ENCODE measurements at places on chromosomes 16 and 17. TPM values are rescaled to one million over a fixed set of nuclear protein-coding genes. Genes with fewer than 3 reads are reported as not detected.

GRCh38 chr17:58207451-58207850 lies 11.6 kb downstream of the MKS1 start:
- H3K36me3 ChIP-seq: peaks cover 14% of the 10 kb centered on the region
- H3K27me3 ChIP-seq: no peaks in the 10 kb centered on the region
- H3K4me3 ChIP-seq: no peak overlapping the region
- no peak overlapping the region for H3K27ac ChIP-seq
- peaks cover 10% of the 10 kb centered on the region for H3K4me1 ChIP-seq

GRCh38 chr17:60559659-60559994 lies 33.6 kb upstream of the APPBP2 start:
- no peak overlapping the region for H3K4me3 ChIP-seq
- H3K27me3 ChIP-seq: peaks cover 5% of the 10 kb centered on the region
- H3K27ac ChIP-seq: no peak overlapping the region
- no peak for DNase-seq

The TP53TG3B gene
- not detected for total RNA-seq

The CHMP6 gene
- total RNA-seq: 32.5 TPM

DNA sequence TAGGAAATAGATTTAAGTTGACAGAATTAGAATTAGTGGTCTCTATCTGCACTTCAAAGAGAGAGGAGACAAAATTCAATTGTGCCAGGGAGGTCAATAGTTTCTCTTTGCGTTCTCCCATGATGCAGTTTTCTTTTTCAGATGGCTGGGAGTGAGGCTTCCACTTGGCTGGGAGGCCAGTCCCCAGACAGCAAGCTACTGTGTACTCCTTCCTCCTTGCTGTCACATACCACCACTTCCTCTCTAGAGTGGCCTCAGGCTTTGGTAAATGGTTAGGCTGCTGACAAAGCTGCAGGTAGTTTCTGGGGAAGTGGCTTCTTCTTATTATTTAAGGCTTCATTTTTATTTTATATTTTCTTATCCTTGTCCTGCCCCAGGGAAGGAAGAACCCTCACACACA lies 106.2 kb upstream of the HS3ST4 start:
- DNase-seq: no peak
- no peak overlapping the region for H3K27ac ChIP-seq
- no peaks in the 10 kb centered on the region for H3K4me1 ChIP-seq
- no peaks in the 10 kb centered on the region for H3K27me3 ChIP-seq

The RPL13 gene
- total RNA-seq: 2,631 TPM

The IGSF6 gene
- total RNA-seq: 1.8 TPM

DNA sequence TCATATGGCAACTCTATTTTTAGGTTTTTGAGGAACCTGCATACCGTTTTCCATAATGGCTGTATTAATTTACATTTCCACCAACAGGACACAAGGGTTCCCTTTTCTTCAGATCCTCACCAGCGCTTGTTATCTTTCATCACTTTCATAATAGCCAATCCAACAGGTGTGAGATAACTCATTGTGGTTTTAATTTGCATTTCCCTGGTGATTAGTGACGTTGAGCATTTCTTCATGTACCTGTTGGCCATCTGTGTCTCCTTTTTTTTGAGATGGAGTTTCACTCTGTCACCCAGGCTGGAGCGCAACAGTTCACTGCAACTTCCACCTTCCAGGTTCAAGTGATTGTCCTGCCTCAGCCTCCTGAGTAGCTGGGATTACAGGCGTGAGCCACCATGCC lies 36.2 kb upstream of the ABCC3 start:
- no peaks in the 10 kb centered on the region for H3K4me1 ChIP-seq
- peaks cover 6% of the 10 kb centered on the region for H3K27me3 ChIP-seq
- no peaks in the 10 kb centered on the region for H3K36me3 ChIP-seq

The CSNK1D gene
- total RNA-seq: 140 TPM

DNA sequence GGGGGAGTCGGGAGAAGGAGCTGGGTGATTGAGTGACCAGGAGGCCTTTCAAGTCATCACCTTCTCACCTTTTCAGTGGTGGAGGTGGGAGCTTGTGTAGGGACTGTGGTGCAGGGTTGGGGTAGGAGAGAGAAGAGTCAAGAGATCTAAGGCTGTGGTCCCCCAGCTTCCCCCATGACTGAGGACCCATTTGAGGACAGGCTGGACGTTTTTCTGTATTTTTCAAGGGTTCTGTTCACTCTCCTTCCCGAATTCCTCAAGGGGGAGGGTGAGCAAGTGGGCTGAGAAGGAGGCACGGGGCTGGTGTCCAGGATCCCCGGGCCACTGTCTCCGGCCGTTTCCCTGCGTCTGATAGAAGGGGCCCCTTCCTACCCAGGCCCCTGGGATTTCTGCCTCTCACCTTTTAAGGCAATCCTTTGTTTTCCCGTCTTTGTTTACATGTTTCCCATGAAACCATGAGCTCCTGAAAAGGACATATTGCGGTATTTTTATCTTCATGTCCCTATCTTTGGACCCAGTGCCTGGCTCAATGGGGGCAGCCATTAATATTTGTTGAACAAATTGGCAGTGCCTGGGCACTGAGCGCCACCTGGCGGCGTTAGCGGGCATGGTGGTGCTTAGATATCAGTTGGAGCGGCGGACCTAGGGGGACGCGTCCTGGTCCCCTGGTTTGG lies 9.2 kb upstream of the CD300A start:
- peak; percentile 80 for DNase-seq
- peaks cover 13% of the 10 kb centered on the region for H3K4me1 ChIP-seq
- peaks cover 30% of the 10 kb centered on the region for H3K27me3 ChIP-seq

GRCh38 chr16:82653550-82654511 lies 27.1 kb downstream of the CDH13 start:
- peaks cover 75% of the 10 kb centered on the region for H3K4me1 ChIP-seq
- no peaks in the 10 kb centered on the region for H3K27me3 ChIP-seq
- peak overlapping the region; percentile 95 for H3K27ac ChIP-seq
- H3K4me3 ChIP-seq: peak overlapping the region; percentile 65

GRCh38 chr17:68718465-68718864 lies 117.3 kb upstream of the FAM20A start:
- H3K36me3 ChIP-seq: no peaks in the 10 kb centered on the region
- H3K4me3 ChIP-seq: no peak overlapping the region
- DNase-seq: no peak
- H3K4me1 ChIP-seq: no peaks in the 10 kb centered on the region

DNA sequence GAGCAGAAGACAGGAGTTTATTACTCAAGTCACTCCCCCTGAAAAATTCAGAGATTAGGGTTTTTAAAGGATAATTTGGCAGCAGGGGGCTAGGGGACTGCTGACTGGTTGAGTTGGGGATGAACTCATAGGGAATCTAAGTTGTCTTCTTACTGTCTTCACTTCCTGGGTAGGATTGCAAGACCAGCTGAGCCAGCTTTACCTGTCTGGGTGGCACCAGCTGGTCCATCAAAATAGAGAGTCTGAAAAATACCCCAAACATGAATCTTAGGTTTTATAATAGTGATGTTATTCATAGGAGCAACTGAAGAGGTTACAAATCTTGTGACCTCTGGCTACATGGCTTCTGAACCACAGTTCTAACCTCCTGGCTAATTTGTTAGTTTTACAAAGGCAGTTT lies 157.9 kb downstream of the PPM1E start:
- no peak for DNase-seq
- no peak overlapping the region for H3K4me3 ChIP-seq

The MYOCD gene
- not detected for total RNA-seq

GRCh38 chr16:9797306-9797705 lies 384.9 kb downstream of the GRIN2A start:
- no peaks in the 10 kb centered on the region for H3K27me3 ChIP-seq
- H3K4me3 ChIP-seq: no peak overlapping the region
- no peaks in the 10 kb centered on the region for H3K36me3 ChIP-seq
- no peaks in the 10 kb centered on the region for H3K4me1 ChIP-seq

DNA sequence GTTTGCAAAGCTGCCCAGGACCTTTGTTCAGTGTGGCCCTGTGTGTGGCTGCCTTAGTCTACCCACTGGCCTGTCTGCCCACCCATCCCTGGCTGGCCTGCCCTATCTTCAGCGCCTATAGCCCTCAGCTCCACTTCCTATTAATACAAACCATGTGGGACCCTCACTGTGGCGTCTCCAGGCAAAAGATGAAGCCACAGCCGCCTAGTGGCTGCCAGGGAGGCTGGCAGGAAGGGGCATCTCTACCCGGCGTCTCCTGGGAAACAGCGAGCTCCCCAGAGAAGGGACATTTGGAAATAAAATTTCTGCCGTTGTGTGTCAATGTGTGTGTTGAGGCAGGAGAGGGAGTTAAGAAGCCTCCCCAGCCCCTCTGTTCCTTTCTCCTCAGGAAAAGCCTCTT lies 31.5 kb downstream of the NEUROD2 start:
- H3K27me3 ChIP-seq: peaks cover 14% of the 10 kb centered on the region
- peaks cover 10% of the 10 kb centered on the region for H3K36me3 ChIP-seq
- peaks cover 3% of the 10 kb centered on the region for H3K4me1 ChIP-seq
- no peak overlapping the region for H3K4me3 ChIP-seq

DNA sequence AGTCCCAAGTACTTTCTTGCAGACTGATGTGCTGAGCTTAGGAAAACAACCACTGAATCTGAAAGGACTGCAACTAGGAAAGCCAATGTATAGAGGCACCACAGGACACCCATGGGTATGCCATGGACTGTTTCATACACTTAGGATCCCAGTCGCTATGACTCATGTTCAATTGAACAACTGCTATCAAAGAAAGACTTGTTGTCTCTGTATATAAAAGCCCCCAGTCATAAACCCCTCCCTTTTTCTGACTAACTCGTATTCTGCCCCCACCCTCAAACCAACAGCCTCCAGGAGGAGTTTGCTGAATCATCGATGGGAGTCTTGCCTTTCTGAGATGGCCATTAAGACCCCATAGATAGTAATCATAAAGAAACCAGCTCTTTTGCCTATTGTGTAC lies 205.4 kb downstream of the ANKFN1 start:
- no peak overlapping the region for H3K4me3 ChIP-seq
- DNase-seq: no peak
- H3K27me3 ChIP-seq: peaks cover 4% of the 10 kb centered on the region
- no peaks in the 10 kb centered on the region for H3K4me1 ChIP-seq
- H3K36me3 ChIP-seq: no peaks in the 10 kb centered on the region
- H3K27ac ChIP-seq: no peak overlapping the region

- H3K27me3 ChIP-seq: no peaks in the 10 kb centered on the region
- H3K36me3 ChIP-seq: peaks cover 17% of the 10 kb centered on the region
- H3K4me1 ChIP-seq: peaks cover 10% of the 10 kb centered on the region
- H3K27ac ChIP-seq: no peak overlapping the region
- H3K4me3 ChIP-seq: no peak overlapping the region
Measured at GRCh38 chr17:47077576-47077975, 98.5 kb upstream of the RPRML start.

DNA sequence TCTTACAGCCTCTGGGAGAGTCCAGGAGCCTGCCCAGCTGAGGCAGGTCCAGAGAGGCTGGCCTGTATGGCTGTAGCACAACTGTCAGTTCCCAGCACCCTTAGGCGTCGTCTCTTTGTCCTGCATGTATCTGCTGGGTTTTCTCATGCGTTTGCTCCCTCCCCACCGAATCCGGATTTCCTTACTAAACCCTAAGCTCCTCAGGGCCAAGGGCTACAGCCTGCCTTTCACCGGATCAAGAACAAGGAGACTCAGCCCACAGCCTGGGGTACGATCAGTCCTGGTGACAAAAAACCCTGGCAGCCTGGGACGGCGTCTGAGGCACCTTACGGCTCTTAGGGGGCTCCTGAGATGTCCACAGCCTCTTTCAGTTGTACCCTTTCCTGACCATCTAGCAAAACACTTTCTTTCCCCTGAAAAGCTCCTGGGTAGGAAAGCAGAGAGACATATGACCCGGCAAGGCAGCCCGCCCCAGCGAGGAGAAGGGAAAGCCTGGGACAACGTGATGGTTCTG lies 12.2 kb downstream of the HIC1 start:
- peak overlapping the region; percentile 59 for H3K27ac ChIP-seq
- H3K4me3 ChIP-seq: no peak overlapping the region
- peaks cover 24% of the 10 kb centered on the region for H3K36me3 ChIP-seq

- H3K36me3 ChIP-seq: peaks cover 6% of the 10 kb centered on the region
- no peak for DNase-seq
- no peaks in the 10 kb centered on the region for H3K4me1 ChIP-seq
- no peak overlapping the region for H3K4me3 ChIP-seq
- H3K27me3 ChIP-seq: no peaks in the 10 kb centered on the region
Measured at GRCh38 chr16:54116124-54116655, 170.4 kb downstream of the IRX3 start.

- H3K36me3 ChIP-seq: no peaks in the 10 kb centered on the region
- no peaks in the 10 kb centered on the region for H3K27me3 ChIP-seq
- H3K4me3 ChIP-seq: no peak overlapping the region
- no peak for DNase-seq
- H3K4me1 ChIP-seq: no peaks in the 10 kb centered on the region
Measured at GRCh38 chr17:9142772-9143494, 121.6 kb downstream of the NTN1 start.

DNA sequence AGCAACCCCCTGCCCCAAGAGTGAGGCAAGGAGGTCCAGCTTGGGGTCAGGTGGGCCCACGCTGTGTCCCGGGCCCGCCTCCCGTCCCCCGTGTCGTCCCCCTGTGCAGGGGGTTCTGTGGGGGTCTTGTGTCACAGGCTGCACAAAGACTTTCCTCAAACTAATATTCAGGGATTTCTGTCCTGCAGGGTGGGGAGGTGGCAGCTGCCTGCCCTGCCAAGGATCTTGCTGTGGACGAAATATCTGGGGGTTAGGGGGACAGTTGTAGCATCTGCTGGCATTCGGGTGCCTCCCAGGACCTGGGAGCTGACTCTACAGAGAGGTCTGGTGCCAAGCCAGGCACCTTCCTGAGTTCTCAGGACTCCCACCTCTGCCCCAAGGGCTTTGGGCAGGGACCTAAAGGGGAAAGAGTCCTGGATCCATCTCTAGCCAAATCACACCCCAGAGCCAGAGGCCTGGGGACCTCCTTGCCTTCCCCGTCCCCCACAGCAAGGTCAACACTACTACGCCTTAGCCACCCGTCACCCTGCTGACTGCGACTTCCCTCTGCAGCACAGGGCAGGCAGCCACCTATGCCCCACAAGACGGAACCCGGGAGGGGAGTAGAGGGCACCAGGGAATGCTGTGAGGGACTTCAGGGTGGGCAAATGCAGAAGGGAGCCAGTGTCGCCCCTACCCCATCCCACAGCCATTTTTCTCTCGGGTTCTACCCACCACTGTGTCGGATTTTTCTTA lies 59.3 kb downstream of the TMEM132E start:
- no peak for DNase-seq
- no peak overlapping the region for H3K4me3 ChIP-seq
- H3K27ac ChIP-seq: no peak overlapping the region
- H3K27me3 ChIP-seq: peaks cover 10% of the 10 kb centered on the region
- H3K36me3 ChIP-seq: no peaks in the 10 kb centered on the region

DNA sequence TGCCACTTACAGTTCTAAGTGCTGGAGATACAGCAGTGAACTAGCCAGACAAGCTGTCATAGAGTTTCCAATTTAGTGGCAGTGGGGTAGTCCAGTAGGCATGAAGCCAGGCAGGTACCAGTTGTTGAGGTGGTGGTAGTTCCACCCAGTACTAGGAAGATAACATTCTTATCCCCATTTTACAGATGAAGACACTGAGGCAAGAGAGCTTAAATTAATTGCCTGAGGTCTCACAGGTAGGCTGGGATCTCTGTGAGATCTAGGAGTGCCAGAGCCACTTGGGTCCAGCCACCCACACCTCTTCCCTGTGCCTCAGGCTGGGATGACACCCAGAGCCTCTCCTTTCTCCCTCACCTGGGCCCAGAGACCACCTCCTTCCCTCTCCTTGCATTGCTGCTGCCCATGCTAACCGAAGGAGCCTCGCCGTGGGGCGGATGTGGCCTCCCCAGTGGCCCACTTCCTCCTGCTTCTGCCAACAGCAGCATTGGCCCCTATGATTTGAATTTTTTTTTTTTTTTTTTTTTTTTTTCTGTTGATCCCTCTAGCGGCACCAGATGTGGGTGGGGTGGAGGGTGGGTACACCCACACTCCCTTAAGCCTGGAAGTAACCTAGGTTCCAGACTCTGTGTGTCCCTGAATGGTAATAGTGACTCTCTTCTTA lies 114.0 kb downstream of the PRKCB start:
- peak; percentile 87 for DNase-seq
- H3K27me3 ChIP-seq: no peaks in the 10 kb centered on the region
- peaks cover 7% of the 10 kb centered on the region for H3K36me3 ChIP-seq
- H3K4me1 ChIP-seq: peaks cover 68% of the 10 kb centered on the region
- peak overlapping the region; percentile 93 for H3K27ac ChIP-seq

The OR1F1 gene
- total RNA-seq: not detected
